Left lung (tissue), 14 donors: ENCODE measurements at places on chromosomes 2 and 18. TPM values are rescaled to one million over a fixed set of nuclear protein-coding genes. Genes with fewer than 3 reads are reported as not detected.

- no peak overlapping the region for H3K4me3 ChIP-seq
- no peaks in the 10 kb centered on the region for H3K4me1 ChIP-seq
These were observed 83.1 kb downstream of the BCL11A start for GRCh38 chr2:60470340-60470739.

DNA sequence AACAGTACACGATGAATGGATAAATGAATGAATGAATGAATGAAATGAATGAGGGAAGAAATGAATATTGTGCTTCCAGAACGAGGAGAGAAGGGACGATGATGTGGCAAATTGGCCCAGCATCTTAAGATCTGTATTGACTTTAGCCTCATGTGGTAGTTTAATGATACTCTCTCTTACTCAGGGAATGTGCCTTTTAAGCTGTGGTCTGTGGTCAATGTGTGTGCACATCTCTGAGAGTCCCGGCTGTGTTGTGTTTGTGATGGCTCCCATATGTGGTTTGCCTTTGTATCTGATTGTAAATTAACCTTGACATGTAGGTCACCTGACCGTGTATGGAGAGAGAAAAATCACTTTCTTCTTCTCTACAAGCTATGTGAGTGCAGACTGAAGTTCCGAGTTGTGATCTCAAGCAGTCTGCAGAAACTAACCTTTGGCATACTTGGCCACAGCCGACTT lies 91.2 kb downstream of the NEDD4L start:
- peak; percentile 63 for DNase-seq
- peaks cover 9% of the 10 kb centered on the region for H3K4me1 ChIP-seq
- no peaks in the 10 kb centered on the region for H3K27me3 ChIP-seq
- H3K36me3 ChIP-seq = no peaks in the 10 kb centered on the region

DNA sequence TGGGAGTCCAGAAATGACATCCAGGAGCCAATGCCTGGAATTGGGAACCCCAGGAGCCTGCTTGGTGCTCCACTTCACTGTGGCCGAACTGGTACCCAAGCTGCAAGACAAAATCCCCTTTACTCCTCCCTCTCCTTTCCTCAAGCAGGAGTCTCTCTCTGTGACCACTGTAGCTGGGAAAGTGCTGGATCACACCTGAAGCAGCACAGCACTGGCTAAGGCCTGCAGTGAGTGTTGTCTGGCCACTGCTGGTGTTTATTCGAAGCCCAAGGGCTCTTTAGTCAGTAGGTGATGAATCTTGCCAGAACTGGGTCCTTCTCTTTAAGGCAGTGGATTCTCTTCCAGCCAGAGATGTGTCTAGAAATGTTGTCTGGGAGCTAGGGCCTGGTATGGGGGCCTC lies 26.4 kb downstream of the STPG4 start:
- no peak for DNase-seq
- H3K27ac ChIP-seq = no peak overlapping the region
- H3K36me3 ChIP-seq = no peaks in the 10 kb centered on the region
- no peaks in the 10 kb centered on the region for H3K4me1 ChIP-seq

DNA sequence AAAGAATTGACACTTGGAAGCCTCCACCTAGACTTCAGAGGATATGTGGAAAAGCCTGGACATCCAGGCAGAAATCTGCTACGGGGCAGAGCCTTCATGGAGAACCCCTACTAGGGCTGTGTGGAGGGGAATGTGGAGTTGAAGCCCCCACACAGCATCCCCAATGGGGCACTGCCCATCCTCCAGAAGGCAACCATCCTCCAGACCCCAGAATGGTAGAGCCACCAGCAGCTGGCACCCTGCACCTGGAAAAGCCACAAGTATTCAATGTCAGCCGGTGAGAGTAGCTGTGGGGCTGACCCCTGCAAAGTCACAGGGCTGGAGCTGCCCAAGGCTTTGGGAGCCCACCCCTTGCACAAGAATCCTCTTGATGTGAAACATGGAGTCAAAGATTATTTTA lies 53.6 kb upstream of the SNTG2 start:
- no peaks in the 10 kb centered on the region for H3K27me3 ChIP-seq
- no peaks in the 10 kb centered on the region for H3K4me1 ChIP-seq
- H3K27ac ChIP-seq = no peak overlapping the region
- no peaks in the 10 kb centered on the region for H3K36me3 ChIP-seq
- DNase-seq = no peak

GRCh38 chr2:85888020-85888683 lies 638 bp downstream of the ST3GAL5 start:
- no peaks in the 10 kb centered on the region for H3K27me3 ChIP-seq
- H3K27ac ChIP-seq = peak overlapping the region; percentile 89
- DNase-seq = peak; percentile 71
- peak overlapping the region; percentile 76 for H3K4me3 ChIP-seq

- no peaks in the 10 kb centered on the region for H3K27me3 ChIP-seq
- no peak for DNase-seq
- H3K27ac ChIP-seq = no peak overlapping the region
These were observed 23.9 kb downstream of the COL4A3 start for GRCh38 chr2:227188292-227188691.

DNA sequence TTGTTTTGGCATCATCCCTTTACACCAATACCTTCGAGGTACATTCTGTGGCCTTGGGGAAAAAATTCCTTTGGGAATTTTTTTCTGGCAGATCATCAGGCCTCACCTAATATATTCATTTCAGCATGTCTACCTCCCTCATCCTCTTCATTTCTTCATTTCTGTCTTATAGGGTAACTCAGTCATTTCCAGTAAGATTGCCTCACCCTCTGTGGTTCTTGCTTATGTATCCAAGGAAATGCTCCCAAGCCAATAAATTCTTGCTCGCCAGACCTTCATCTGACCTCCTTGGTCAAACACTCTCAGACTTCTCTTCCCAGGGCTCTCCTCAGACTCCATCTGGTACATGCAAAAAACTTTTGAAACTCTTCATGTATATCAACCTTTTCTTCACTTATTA lies 265.6 kb downstream of the TMX3 start:
- no peaks in the 10 kb centered on the region for H3K27me3 ChIP-seq

DNA sequence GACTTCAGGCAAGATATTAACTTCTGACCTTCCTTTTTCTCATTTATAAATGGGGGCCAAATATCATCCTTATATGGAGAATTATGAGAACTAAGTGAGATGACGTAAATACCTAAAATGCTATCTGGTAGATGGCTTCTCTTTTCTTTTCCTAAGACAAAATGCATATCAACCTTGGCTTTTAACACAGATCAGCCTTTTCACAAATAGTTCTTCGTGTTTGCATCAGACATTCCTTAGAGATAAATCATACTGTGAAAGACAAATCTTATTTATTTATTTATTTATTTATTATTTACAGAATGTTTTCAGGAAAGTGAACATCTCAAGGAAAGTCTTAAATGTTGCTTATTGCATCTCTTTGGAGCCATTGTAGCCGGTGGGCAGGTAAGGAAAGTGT lies 62.8 kb downstream of the NBEAL1 start:
- H3K4me3 ChIP-seq = no peak overlapping the region
- no peak overlapping the region for H3K27ac ChIP-seq
- H3K4me1 ChIP-seq = peaks cover 2% of the 10 kb centered on the region
- no peaks in the 10 kb centered on the region for H3K27me3 ChIP-seq

Gene THADA
- polyA plus RNA-seq = 42.7 TPM
